ENCODE measurements at places on chromosomes 3 and 15.
A peak's percentile ranks its signal among the peaks of the same experiment; 100 is the strongest.

DNA sequence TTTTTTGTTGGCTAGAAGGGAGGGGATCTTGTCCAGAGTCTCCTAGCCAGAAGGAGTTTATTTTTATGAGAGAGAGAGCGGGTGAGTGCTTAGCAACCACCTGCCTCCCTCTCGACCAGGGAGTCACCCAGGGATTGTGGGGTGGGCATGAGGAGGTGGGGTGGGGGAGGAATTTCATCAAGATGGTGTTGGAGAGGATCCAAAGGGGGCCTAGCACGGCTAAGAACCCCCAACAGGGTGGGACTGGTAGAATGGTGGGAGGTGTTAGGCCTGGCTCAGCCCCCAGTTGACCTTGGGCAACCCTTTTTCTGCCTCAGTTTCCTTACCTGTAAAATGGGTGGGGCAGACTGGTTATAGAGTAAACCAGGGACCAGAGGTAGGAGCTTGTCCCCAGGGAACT is 1.8 kb downstream of the SLC6A6 start:
- no peak for DNase-seq

DNA sequence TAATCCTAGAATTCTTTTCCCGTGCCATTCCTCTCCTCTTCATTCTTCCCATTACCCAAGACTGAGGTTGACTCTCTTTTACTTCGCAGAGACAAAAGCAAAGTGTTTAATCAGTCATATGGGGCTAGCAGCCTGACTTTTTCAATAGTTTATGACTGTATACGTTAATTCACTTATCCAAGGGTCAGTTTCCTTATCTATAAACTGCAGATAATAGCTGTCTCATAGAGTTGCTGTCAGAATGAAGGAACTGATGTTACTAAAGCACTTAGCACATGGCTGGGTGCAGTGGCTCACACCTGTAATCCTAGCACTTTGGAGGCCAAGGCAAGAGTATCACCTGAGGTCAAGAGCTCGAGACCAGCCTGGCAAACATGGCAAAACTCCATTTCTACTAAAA is 43.5 kb upstream of the ULK4 start:
- DNase-seq: no peak

GRCh38 chr15:27821273-27821672 is 277.8 kb downstream of the OCA2 start:
- DNase-seq: no peak

- DNase-seq: no peak
Measured at GRCh38 chr3:159649951-159650350, 338.7 kb upstream of the IL12A start.

GRCh38 chr15:71812966-71813722 is 2.8 kb downstream of the NR2E3 start:
- DNase-seq: no peak

- DNase-seq: no peak
Measured at GRCh38 chr3:193928354-193929209, 207.4 kb upstream of the HES1 start.

GRCh38 chr15:66966256-66966655 is 99.1 kb upstream of the SMAD3 start:
- DNase-seq: no peak

- DNase-seq: no peak
Measured at GRCh38 chr3:111675846-111676210, 80.7 kb upstream of the ZBED2 start.

GRCh38 chr3:56960234-56960917 is 100.1 kb upstream of the SPATA12 start:
- no peak for DNase-seq

DNA sequence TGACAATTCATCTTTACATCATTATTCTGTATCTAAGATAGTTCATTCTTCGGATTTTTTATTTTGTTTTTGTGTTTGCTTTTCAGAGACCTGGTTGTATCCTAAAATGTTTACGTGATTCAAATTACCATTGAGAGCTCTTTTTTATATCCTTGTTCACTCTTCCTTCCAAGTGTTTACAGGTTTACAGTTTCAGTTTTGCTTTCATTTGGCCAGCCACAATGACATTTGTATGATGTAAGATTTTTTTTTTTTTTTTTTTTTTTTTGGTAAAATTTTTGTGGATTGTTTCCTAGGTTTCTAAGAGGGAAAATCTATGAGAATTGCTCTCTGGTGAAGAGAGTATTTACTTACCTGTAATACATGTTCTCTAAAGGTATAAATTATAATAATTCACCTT is 55.0 kb downstream of the SETD5 start:
- DNase-seq: no peak

GRCh38 chr15:39589193-39589814 is 8.4 kb downstream of the THBS1 start:
- DNase-seq: no peak

DNA sequence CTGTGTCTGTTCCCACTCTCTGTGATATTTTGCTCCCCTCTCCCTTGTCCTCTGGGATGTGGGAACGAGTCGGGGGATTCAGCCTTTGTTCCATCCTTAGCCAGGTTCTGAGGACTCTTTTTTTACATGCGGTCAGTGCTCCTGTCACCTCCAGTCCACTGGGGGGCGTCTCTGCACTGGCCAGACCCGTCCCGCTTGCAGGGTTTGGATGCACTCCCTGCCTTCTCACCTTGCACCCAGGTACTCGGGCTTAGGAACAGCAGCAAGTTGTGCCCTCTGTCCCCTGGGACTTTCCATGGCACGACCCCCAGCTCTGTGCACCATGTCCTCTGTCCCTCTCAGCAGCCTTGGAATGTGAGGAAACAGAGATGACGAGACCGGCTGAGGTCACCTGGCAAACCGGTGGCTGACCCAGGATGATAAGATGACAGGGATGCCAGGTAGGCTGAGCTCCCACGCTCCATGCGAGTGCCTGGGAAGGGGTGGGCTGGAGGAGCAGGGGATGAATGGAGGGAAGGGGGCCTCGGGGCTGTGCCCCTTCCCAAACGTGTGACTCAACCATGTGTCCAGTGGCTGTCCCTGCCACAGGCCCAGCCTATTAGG is 27.3 kb upstream of the FGD5 start:
- DNase-seq: peak; percentile 76
